Activated CD8-positive, alpha-beta memory T cell treated with anti-CD3 and anti-CD28 coated beads, Interleukin-2, amount 10 ng/mL, durations not matched to agents 7 days and 5 days (primary cell): ENCODE measurements at places on chromosomes 12 and 14.

DNA sequence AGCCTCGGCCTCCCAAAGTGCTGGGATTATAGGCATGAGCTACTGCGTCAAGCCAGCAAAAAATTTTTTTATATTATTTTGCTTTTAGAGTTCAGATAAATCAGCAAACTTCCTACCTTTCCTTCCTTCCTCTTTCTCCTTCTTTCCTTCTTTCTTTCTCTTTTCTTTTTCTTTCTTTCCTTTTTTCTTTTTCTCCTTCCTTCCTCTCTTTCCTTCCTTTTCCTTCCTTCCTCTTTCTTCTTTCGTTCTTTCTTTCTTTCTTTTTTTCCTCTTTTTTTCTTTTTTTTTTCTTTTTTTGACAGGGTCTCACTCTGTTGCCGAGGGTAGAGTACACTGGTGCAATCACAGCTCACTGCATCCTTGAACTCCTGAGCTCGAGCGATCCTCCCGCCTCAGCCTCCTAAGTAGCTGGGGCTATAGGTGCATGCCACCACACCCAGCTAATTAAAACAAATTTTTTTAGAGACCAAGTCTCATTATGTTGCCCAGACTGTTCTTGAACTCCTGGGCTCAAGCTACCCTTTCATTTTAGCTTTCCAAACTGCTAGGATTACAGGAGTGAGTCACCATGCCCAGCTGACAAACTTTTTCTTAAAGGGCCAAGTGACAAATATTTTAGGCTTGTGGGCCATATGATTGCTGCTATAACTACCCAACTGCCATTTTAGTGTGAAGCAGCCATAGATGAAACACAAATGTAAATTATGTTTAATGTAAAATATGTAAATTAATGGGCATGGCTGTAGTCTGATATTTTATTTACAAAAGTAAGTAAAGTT is 7.1 kb upstream of the WASHC4 start:
- no peak for DNase-seq

GRCh38 chr14:89977668-89978067 is 21.9 kb downstream of the TDP1 start:
- no peak for DNase-seq

DNA sequence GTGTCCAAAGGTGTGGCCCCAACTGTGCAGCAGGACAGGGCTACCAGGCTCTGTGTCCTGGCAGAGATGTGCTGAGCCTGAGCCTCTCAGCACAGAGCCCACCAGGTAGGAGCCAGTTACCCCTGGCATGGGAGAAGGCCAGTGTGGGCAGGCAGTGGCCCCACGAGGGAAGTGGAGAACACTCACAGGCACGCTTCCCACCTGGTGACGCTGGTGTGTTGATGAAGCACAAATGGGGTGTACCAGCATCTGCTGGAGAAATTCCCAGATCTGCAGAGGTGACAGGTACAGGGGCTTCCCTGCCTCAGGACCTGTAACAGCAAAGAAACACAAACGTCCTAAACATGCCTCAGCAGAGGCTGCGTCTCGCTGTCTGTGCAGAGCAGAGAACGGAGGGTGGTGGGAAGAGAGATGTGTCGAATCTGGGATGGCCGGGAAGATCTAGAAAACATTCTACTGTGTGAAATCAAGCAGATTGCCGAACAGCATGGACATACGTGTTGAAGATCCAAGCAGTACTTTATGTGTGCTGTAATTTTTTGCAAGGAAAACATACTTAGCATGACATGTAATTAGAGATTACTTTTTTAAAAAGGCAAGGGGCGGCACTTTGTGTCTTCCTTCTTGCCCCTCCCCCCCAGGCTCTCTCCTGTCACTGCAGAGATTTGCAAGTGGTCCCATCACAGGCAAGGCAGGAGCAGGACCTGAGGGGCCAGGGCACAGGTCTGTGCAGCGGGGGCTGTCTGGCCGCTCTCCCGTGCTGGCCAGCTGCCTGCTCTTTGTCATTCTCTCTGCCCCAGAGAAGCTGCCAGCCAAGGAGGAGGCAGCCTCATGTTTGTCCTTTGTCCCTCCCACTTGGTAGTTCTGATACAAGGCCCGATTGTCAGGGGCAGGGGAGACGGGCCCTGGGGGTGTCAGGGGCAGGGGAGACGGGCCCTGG is 17.3 kb downstream of the HIP1R start:
- no peak for DNase-seq

GRCh38 chr14:95117937-95118721 is 39.2 kb downstream of the DICER1 start:
- no peak for DNase-seq

- DNase-seq: no peak
Measured at GRCh38 chr12:5377997-5378592, 53.8 kb upstream of the NTF3 start.

DNA sequence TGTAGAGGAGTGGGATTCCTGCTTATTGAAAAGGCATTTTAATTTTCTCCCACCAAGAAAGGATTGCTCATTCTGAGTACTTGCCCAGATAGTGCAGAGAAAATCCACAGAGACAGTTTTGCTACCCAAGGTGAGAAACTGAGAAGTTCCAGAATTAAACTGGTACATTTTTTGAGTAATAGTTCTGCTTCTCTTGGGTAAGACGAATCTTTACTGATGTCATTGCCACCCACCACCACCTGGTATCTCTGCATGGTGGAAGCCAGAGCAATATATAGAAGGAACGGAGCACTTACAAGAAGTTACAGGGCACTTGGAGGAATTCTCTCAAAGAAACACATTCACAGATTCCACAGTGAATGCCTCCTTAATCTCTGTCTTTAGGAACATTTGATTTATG is 20.7 kb upstream of the FRMD6 start:
- DNase-seq: no peak

- no peak for DNase-seq
Measured at GRCh38 chr12:108582978-108583770, 14.7 kb downstream of the TMEM119 start.

GRCh38 chr14:94341656-94342333 is 18.7 kb upstream of the SERPINA6 start:
- DNase-seq: no peak

DNA sequence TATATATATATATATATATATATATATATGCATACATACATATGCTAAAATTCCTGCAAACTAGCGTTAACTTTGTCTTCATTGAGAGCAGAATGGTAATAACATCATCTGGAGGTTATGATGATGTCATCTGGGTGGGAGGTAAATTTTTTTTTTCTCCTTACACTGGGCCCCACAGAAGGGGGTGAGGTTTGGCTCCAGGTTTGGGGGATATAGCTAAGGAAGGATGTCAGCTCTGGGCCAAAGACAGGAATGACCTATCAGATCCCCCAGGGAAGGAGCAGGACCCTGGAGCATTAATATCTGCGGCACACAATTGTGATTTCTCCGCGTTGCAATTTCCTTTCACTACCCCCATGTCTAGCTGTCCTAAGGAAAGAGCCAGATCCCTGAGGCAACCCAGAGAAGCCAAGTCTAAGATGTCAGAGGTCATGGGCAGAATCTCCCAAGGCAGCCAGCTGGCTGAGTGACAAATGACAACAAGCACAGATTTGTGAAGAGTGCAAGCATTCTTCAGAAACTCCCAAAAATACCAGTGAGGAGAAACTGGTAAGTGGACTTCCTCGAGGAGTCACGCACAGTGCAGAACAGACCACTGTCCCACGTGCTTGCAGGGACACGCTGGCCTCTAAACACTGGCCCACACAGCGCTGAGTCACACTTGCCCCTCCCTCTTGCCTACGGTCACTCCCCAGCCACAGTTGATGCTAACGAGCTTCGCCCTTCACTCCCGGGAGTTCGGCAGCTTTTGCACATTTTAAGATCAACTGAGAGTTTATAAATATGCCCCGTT is 9.9 kb downstream of the UBC start:
- DNase-seq: no peak

- DNase-seq: no peak
Measured at GRCh38 chr12:109741970-109742703, 28.5 kb downstream of the FAM222A start.

DNA sequence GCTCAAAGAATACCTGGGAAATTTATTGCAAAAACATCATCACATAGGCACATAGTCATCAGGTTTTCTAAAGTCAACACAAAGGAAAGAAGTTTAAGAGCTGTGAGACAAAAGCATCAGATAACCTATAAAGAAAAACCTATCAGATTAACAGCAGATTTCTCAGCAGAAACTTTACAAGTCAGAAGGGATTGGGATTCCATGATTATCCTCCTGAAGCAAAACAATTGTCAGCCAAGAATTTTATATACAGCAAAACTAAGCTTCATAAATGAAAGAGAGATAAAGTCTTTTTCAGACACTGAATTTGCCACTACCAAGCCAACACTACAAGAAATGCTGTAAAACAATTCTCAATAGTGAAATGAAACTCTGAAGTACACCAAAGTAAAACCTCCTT is 28.8 kb upstream of the LGR5 start:
- no peak for DNase-seq

DNA sequence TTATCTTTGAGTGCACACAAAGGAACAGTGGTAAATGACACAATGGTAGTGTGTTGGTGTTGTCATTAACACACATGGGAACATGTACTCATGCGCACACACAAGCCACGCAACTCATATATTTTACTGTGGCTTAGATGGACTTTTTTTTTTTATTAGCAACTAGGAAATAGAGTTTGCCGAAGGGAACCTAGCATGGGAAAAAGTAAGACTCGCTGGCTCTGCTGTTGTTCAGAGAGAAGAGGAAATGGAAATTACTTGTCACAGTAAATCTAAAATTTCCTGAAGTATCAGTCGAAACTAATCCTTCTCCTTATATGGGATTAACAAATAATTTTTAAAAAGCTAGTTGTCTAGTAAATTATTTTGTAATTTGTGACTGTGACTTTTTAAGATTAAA is 33.7 kb upstream of the IL22 start:
- no peak for DNase-seq

DNA sequence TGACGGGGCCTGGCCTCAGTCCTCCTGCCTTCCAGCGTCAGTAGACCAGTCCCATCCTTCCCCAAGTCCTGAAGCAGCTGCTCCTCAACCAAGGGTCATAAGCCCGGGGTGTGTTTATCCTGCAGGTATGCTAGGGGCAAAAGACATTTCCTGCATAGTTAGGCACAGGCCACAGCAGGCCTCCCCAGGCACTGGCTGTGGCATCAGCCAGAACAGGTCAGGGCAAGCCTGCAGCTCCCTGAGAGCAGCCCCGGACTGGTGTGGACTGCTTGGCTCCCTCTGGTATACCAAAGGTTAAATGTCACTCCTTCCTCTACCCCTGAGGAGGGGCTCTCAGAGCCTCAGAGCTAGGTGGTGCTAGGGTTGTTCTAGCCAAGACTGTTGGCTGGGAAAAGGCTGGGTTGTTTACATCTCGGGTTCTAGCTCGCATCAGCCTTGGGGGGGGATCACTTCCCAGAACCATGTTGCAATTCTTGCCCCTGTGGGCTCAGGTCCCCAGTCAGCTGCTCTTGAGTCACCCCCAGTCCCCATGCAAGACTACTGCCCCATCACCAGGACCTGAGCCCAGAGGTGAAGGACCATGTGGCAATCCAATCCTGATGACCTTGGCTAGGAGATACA is 2.9 kb downstream of the MMP14 start:
- no peak for DNase-seq

GRCh38 chr14:68482772-68483395 is 310.0 kb downstream of the ZFP36L1 start:
- DNase-seq: no peak

GRCh38 chr14:105021656-105022275 is 883 bp upstream of the CDCA4 start:
- peak; percentile 63 for DNase-seq

- DNase-seq: peak; percentile 66
Measured at GRCh38 chr12:10722502-10722904, 620 bp downstream of the YBX3 start.

DNA sequence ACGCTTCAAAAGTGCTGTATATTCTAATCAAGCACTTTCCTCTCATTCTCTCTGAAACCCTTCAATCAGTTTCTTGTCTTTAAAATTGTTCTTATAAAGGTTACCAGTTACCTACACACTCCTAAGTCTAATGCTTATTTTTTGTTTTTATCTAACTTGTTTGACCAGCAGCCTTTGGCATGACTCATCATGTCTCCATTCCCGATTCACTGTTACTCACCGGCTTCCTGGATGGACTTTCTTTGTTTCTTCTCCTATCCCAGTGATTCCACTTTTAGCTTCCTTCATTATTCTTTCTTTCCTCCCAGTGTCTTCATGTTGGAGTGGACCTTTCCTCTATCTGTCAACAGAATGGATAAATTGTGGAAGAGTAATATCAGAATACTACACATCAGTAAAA is 368.6 kb upstream of the CCDC196 start:
- DNase-seq: no peak
